ENCODE measurements at places on chromosomes 1 and 21. TPM values are rescaled to one million over a fixed set of nuclear protein-coding genes. Genes with fewer than 3 reads are reported as not detected.

The ATAD3B gene
- 42.2 TPM for total RNA-seq

The PADI2 gene
- total RNA-seq = 0.20 TPM

The IL20 gene
- total RNA-seq = not detected

The ITLN2 gene
- total RNA-seq = not detected

The SPATA46 gene
- not detected for total RNA-seq

DNA sequence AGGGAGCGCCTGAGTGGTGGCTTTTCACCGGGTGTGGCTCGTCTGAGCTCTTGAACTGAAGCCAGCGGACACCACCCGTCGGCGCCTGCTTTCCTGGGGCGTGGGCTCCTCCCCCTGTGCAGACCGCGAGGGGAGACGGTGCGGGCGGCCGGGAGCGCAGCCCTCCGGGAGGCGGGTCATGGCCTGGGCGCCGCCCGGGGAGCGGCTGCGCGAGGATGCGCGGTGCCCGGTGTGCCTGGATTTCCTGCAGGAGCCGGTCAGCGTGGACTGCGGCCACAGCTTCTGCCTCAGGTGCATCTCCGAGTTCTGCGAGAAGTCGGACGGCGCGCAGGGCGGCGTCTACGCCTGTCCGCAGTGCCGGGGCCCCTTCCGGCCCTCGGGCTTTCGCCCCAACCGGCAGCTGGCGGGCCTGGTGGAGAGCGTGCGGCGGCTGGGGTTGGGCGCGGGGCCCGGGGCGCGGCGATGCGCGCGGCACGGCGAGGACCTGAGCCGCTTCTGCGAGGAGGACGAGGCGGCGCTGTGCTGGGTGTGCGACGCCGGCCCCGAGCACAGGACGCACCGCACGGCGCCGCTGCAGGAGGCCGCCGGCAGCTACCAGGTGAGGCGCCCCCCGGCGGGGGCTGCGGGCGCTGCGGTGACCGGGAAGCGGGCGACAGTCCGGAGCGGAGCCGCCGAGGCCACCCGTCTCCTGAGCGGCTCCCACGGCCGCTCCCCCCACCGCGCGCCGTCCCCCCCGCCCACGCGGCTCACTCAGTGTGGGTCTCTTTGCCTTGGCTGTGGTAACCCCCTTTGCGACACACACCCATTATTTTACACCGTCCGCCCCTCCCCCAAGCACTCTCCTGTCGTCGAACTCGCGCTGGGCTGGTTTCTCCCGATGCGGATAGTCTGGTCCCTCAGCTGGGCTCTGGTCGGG lies at the start of gene TRIM58:
TRIM58 (plus strand) TSS at position 119 of the 916 bp plus-strand sequence; CDS start at position 179, 60 bp downstream.
- no peaks in the 10 kb centered on the region for H3K36me3 ChIP-seq
- H3K27me3 ChIP-seq = no peaks in the 10 kb centered on the region
- H3K4me3 ChIP-seq = no peak within 1 kb of the TSS
- peaks cover 6% of the 10 kb centered on the region for H3K4me1 ChIP-seq

- H3K4me3 ChIP-seq = no peak overlapping the region
- no peak overlapping the region for H3K27ac ChIP-seq
- no peaks in the 10 kb centered on the region for H3K27me3 ChIP-seq
- DNase-seq = peak; percentile 29
- H3K4me1 ChIP-seq = peaks cover 15% of the 10 kb centered on the region
- no peaks in the 10 kb centered on the region for H3K36me3 ChIP-seq
Measured at GRCh38 chr1:94974824-94975223, 47.9 kb upstream of the CNN3 start.

GRCh38 chr1:70318191-70318590 lies 36.3 kb downstream of the ANKRD13C start:
- peaks cover 19% of the 10 kb centered on the region for H3K36me3 ChIP-seq
- peaks cover 14% of the 10 kb centered on the region for H3K4me1 ChIP-seq
- H3K27ac ChIP-seq = no peak overlapping the region
- no peak for DNase-seq
- H3K27me3 ChIP-seq = no peaks in the 10 kb centered on the region

GRCh38 chr1:232172563-232172962 lies 457.4 kb downstream of the SIPA1L2 start:
- H3K36me3 ChIP-seq = no peaks in the 10 kb centered on the region
- no peak for DNase-seq
- no peak overlapping the region for H3K27ac ChIP-seq
- no peaks in the 10 kb centered on the region for H3K27me3 ChIP-seq

DNA sequence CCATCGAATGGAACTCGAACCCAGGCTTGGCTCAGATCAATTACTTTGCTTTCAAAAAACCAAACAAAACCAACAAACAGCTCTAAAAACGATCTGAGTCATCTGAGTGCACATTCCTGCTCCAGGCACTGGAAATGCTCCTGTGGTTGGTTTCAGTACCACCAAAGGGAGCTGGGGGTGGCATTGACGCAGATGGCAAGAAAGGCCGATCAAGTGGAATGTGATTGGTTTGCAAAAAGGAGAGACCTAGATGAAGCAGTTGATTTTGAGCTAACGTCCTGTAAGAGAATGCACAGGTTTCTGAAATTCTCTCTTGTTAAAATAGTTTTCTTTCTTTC lies 39.5 kb downstream of the PIK3CD start:
- DNase-seq = no peak
- no peaks in the 10 kb centered on the region for H3K27me3 ChIP-seq

GRCh38 chr1:166489356-166489669 lies 322.5 kb upstream of the FAM78B start:
- H3K4me3 ChIP-seq = no peak overlapping the region
- H3K27ac ChIP-seq = no peak overlapping the region
- no peak for DNase-seq
- H3K36me3 ChIP-seq = no peaks in the 10 kb centered on the region

GRCh38 chr1:31426249-31426922 lies 13.4 kb downstream of the SERINC2 start:
- H3K4me3 ChIP-seq = no peak overlapping the region
- peak; percentile 52 for DNase-seq
- H3K36me3 ChIP-seq = peaks cover 30% of the 10 kb centered on the region
- no peaks in the 10 kb centered on the region for H3K27me3 ChIP-seq
- peaks cover 25% of the 10 kb centered on the region for H3K4me1 ChIP-seq

GRCh38 chr1:93698329-93699048 lies 16.9 kb upstream of the BCAR3 start:
- H3K4me1 ChIP-seq = peaks cover 19% of the 10 kb centered on the region
- H3K27me3 ChIP-seq = no peaks in the 10 kb centered on the region
- no peak overlapping the region for H3K4me3 ChIP-seq
- no peak for DNase-seq
- H3K36me3 ChIP-seq = no peaks in the 10 kb centered on the region
- peak overlapping the region; percentile 95 for H3K27ac ChIP-seq

DNA sequence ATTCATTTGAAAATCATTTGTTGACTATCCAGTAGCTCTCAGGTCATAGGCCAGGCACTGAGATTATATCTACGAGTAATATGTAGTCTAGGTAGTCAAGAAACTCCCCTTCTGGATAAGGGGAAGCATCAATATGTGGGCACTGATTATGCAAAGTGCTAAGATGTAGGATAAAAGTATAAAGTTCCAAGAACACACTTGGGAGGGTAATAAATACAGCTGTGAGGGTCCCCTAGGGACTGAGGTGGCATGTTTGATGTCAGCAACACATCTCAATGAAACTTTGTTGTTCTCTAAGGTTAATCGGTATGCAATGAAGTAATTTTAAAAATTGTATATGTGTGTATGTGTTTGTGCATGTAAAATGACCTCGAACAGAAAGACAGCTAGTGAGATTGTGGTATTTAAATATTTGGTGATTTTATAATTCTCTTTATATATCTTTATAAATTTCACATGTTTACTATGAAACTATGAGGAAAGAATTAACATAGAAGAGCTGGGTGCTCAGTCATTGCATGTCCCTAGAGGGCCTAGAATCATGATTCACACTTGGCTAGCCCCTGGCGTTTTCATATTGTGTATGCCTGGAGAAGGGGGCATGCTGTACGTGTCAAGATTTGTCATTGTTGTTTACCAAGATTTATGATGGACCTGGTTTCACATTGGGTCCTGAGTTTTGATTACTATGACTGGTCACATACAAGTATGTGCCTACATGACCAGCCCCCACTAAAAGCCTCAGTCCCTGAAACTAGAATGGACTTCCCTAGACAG lies 140.1 kb upstream of the DUSP10 start:
- H3K36me3 ChIP-seq = no peaks in the 10 kb centered on the region
- H3K4me1 ChIP-seq = peaks cover 27% of the 10 kb centered on the region
- DNase-seq = peak; percentile 59
- no peaks in the 10 kb centered on the region for H3K27me3 ChIP-seq
- no peak overlapping the region for H3K4me3 ChIP-seq
- H3K27ac ChIP-seq = no peak overlapping the region

DNA sequence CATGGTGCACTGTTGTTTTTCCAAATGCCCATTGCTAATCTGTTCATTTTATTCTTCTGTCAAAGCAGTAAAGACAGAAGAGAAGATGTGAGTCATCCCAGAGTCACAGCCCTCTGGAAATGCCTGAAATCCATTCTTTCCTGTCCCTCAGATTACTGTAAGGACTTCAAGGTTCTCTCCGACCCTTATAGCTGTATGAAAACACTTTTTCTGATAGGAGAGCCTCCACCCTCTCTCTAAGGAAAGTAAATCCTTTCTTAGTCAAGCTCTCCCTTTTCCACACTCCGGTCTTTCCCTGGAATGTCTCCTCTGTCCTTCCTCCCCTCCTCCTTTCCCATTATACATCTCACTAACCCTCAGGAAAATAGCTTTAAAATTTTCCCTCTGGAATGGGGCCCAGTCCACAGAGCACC lies 3.5 kb upstream of the PRDX6 start:
- no peaks in the 10 kb centered on the region for H3K27me3 ChIP-seq
- H3K36me3 ChIP-seq = peaks cover 2% of the 10 kb centered on the region
- peaks cover 34% of the 10 kb centered on the region for H3K4me1 ChIP-seq
- peak overlapping the region; percentile 81 for H3K27ac ChIP-seq
- peak; percentile 64 for DNase-seq
- peak overlapping the region; percentile 8 for H3K4me3 ChIP-seq

DNA sequence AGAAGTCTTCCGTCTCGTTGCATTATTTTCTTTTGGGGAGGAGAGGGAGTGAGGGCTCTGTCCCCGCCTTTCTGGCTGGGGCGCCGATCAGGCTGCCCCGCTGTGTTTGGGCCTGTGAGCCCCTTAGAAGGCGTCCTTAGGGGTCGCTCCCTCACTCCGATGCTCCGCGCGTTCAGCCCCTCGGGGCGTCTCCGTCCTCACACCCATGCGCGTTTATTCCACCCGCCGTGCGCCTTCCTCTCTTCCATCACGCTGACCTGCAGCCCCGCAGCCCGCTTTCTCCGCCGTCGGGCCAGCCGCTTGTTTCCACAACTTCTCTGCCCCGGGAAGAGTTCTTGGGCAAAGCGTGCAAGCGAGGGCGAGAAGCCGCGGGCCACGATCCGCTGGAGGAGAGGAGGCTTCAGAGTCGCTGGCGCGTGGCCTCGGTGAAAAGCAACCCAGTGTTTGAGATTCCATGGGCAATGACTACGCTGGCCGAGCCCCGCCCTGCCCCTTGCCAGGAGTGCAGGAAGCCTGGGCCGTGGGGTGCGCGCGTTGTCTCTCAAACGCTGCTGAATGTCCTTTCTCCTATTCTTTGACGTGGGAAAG lies 27.7 kb downstream of the TRIM11 start:
- H3K4me3 ChIP-seq = peak overlapping the region; percentile 95
- peak overlapping the region; percentile 84 for H3K27ac ChIP-seq
- DNase-seq = peak; percentile 55
- no peaks in the 10 kb centered on the region for H3K36me3 ChIP-seq

- no peaks in the 10 kb centered on the region for H3K36me3 ChIP-seq
- no peak overlapping the region for H3K27ac ChIP-seq
- H3K4me1 ChIP-seq = no peaks in the 10 kb centered on the region
- H3K27me3 ChIP-seq = no peaks in the 10 kb centered on the region
- DNase-seq = no peak
- H3K4me3 ChIP-seq = no peak overlapping the region
Measured at GRCh38 chr1:228309326-228310067, 97.1 kb downstream of the TRIM11 start.

DNA sequence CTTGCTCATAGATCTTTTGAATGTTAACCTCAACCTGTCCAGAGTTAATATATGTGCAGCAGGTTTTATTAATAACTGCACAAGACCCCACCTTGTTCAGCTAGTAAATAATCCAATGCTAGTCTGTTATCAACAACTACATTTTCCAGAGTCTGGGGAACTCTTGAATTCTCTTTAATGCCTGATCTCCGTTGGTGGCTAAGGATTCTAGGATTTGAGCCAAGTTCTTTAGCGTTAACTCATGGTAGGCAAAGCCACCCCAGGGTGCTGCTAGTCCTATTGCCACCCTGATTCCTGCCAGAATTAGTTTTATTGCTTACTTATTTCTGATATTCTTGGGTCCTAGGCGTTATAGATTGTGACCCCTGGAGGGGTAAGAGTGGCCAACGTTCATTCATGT lies 12.8 kb downstream of the BACE2 start:
- no peak overlapping the region for H3K4me3 ChIP-seq
- H3K4me1 ChIP-seq = peaks cover 10% of the 10 kb centered on the region
- no peak for DNase-seq
- H3K36me3 ChIP-seq = no peaks in the 10 kb centered on the region
- no peak overlapping the region for H3K27ac ChIP-seq
- no peaks in the 10 kb centered on the region for H3K27me3 ChIP-seq

DNA sequence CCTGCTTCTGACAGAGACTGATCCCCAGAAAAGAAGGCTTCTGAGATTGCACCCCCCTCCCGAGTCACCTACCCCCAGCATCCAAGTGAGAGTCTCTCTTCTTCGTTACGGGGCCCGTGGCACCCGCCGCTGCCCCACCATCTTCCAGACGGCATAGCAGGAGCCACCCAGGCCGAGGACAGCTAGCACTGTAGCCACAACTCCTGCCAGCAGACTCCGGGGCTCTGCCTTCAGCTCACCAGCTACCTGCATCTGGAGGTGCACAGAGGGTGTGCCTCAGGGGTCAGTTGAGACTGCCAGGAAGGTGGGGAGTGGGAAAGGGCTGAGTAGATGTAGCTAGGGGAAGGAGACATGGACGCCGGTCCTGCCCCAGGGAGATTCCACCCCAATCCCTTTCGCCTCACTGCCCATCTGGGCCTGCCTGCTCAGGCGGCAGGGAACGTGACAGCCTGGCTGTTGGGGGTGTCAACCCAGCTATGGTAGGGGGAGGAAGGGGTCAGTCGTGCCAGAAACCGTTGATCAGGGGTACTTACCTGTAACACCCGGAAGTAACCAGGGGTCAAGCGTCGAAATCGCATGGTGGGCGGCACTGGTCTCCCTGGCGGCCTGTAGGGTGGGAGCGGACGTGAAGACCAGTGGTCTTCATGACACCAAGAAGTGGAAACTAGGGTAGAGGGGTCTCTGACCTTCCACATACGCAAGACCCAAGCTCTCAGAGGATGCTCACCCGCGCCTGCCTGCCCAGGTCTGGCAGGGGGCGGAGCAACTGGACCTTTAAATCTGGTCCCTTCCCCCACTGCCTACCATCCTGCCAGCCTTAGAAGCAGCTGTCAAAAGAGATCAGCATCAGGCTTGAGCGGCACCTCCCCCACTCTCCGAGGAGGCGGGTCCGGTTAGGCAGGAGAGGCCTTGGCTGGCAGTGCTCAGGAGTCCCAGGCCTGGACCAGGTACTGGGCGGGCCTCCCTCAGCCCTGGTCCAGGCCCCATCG lies at the start of gene ZNF593OS:
ZNF593OS (minus strand) TSS at position 749 of the 989 bp plus-strand sequence; CDS start at position 578, 171 bp downstream.
- H3K4me3 ChIP-seq = peak within 1 kb of the TSS; percentile 86
- DNase-seq = no peak
- H3K27ac ChIP-seq = peak within 1 kb of the TSS; percentile 93
- H3K27me3 ChIP-seq = no peaks in the 10 kb centered on the region

All from MCF 10A (cell line).